ENCODE measurements at places on chromosomes 5 and 9.
A peak's percentile ranks its signal among the peaks of the same experiment; 100 is the strongest.

DNA sequence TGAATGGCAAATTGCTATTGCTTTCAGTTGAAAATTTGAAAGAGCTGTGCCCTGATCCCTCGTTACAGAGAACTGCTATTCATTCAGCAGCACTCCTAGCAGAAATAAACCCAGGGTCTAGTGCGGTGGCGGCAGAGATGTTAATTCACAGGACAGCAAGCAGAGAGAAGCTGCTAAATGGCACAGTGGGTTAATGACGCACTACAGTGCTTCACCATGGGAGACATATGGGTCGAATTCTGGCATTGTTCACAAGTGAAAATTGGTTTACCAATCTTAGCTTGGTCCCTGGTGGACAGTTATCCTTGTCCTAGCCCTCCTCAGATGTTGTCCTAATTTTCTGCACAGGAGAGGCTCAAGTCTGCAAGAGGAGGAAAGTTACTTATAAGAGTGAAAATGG is 807.4 kb downstream of the TLE1 start:
- DNase-seq: no peak

DNA sequence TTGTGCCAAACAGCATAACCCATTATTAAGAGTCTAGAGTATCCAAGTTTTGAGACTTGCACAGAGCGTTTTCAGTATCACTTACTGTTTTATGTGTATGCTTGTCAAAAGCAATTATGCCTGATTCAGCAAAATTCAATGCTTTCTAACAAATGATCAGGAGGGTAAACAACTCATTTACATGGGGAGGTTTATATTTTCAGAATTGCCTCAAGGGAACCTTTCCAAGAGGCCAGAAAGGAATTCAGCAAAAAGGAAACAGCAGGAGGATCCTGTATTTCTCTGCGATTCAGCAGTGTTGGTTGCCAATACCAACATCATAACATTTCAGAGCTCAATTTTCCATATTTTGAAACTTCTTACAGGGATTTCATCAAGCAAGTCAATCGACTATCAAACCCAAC is 69.3 kb upstream of the DAB2 start:
- no peak for DNase-seq

DNA sequence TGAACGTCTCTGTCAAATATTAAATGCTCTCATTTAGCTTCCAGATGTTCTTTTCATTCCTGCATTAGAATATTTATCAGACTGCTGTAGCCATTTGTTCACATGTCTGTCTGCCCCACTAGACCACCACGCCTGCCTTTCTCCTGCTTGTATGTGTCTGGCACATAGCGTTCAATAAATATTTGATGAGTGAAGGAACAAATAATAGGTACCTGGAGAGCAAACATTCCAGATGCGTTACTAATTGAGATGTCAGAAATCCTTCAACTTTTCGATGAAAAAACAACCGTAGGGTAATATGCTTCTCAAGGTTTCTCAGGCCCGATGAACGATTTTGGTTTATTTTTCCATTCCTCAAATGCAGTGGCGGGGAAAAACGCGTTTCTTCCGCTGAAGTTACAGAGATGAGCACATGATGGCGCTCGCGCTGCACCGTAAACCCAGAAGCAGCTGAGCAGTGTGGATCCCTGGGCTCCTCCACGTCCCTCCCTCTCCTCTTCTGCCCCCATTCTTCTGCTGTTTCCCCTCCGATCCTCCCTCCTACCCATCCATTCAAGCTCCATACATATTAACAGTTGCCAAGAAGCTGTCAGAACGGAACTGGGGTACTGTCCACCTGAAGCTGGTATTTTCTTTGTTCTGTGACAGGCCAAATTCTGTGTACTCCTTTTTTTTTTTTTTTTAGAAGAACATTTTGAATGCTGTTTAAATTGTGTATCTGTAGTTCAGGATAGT is 245.4 kb downstream of the MPDZ start:
- DNase-seq: no peak

DNA sequence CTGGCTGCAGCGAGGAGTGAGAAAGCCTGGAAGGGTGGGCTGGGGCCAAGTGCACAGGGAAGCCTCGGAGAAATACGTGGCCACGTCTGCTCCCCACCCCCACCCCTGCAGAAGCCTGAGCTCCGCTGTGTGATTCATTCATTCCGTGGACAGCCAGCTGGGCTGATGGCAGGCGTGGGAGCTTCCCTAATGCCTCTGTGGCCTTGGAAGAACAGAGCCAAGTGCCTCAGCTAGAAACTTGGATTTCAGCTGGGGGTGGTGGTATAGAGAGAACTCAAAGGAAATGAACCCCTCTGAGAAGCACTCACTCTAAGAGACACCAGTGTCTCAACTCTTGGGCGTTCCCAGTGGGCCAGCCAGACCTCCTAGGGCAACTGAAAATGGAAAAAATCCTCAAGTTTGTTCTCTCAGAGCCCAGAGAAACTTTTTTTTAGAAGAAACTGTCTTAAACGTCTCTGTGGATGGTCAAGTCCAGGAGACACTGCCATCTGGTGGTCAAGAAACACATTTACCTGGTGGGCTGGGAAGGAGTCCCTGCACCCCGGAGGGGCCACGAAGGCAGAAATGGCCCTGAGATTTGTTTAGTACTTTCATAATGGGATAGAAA is 18.0 kb downstream of the ATOX1 start:
- DNase-seq: peak; percentile 88

- no peak for DNase-seq
Observed at GRCh38 chr5:96714951-96715451, 52.8 kb downstream of the CAST start.

- DNase-seq: no peak
Observed at GRCh38 chr5:113186061-113186460, 209.5 kb downstream of the DCP2 start.

DNA sequence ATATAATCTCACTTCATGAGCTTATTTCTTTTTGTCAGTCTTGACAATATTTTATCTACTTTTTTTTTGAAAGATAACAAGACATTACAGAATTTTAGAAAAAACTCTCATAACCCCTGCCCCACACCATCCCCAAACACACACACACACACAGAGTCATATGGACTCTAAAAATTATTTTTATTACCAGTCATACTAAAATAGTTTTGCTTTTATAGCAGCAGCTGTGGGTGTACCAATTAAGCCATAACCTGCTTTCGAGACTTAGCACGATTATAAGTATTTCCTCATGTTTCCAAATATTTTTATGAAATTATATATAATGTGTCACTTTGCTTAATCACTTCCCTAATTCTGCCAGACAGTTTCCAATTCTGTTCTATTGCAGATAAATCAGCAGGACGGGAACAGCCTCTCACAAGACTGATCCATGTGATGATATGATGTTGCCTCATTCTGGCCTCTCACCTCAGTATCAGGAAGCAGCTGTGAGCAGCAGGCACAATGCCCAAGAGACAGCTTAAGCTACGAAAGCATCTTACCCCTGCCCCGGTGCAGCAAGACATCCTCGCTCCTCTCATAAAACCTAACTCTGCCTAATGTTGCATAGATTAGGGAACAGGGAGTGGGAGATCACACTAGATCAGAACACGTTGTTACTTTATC is 7.0 kb downstream of the PDCL start:
- DNase-seq: no peak

GRCh38 chr9:71519098-71519696 is 249.1 kb downstream of the CEMIP2 start:
- DNase-seq: no peak
